ENCODE measurements at places on chromosomes 12 and 14. TPM values are rescaled to one million over a fixed set of nuclear protein-coding genes. Genes with fewer than 3 reads are reported as not detected.

DNA sequence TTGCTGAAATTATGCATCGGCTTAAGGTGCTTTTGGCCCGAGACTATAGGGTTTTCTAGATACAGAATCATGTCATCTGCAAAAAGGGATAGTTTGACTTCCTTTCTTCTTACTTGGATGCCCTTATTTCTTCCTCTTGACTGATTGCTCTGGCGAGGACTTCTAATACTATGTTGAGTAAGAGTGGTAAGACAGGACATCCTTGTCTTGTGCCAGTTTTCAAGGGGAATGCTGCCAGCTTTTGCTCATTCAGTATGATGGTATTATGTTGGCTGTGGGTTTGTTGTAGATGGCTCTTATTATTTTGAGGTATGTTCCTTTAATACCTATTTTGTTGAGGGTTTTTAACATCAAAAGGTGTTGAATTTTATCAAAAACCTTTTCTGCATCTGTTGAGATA is 8.3 kb downstream of the BMAL2 start:
- no peak for DNase-seq

GRCh38 chr14:34450542-34450915 is 11.5 kb downstream of the SPTSSA start:
- DNase-seq: no peak

Gene SOAT2
- not detected for total RNA-seq

Gene MLXIP
- 17.7 TPM for total RNA-seq
